ENCODE measurements at places on chromosomes 7 and 10.
A peak's percentile ranks its signal among the peaks of the same experiment; 100 is the strongest.

DNA sequence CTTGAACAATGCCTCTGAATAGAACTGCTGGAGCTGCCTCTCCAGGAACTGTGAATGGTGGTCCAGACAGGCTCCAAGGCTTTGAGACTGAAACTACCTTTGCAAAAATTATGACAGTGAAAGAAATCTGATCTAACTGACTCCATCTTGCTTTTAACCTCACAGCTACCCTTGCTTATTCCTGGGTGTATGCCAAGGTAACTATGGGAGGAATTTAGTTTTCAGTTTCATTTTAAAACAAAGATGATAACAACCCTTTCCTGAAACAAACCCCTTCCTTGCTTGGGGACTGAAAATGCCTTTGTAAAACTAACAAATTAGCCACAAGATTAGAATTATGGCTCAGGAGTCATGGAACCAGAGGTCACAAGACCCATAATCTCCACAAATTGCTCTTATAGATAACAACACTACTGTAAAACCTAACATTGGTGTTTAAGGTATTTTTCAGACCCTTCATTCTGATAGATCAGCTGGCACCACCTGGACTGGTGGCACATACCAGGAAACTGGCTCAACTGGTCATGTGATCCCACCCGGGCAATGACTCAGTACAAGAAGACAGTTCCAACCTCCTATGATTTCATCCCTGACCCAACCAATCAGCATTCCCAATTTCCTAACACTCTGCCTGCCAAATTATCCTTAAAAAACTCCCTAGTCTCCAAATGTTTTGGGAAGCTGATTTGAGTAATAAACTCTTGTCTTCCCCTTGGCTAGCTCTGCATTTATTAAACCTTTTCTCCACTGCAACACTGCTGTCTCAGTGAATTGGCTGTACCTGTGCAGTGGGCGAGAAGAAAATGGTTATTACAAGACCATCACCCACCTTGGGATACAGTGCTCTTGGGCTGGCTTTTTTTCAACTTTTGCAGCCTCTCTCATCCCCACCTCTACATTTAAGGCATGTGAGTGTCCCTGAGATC, 608.1 kb downstream of the TYW1 start:
- no peak for DNase-seq

GRCh38 chr10:31618541-31619291, 299.7 kb downstream of the ZEB1 start:
- no peak for DNase-seq

DNA sequence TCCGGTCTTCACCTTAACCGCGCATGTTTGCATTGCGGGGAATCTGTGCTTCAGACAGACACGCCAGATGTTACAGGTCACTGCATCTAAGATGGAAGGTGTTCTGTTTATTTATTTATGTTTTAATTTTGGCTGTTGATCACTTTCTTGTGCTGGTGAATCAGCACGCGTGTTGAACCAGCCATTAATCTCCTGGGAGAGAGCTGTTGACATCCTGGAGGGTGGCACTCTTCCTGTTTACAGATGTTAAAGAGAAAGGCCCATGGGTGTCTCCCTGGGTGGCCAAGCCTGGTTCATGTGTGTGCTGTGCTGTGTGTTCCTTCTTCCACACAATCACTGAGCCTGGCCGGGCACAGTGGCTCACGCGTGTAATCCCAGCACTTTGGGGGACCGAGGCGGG, 355.3 kb downstream of the PAXIP1 start:
- DNase-seq: no peak

DNA sequence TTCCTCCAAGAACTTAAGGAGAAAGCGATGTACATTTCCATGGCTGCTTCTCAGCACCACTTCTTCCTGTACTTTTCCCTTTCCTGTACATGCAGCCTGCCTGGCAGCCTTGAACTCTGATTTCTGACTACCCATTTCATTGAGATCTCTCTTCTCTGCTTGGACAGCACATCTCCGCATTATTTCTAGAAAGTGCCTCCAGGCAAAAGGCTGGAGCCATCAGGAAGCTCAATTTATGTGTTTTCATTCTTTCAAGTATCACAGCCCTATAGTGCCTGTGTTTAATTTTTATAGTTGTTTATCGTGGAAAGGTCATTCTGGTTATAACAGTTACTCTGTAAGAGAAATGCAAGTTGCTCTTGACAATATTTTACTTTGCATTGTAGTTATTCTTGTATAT, 688.0 kb upstream of the ANKRD30A start:
- no peak for DNase-seq

GRCh38 chr10:99698504-99699080, 33.3 kb downstream of the COX15 start:
- DNase-seq: no peak

- no peak for DNase-seq
Observed at GRCh38 chr10:63841761-63842160, 320.6 kb downstream of the REEP3 start.

GRCh38 chr10:98446151-98446660, 529 bp downstream of the HPS1 start:
- DNase-seq: peak; percentile 83

GRCh38 chr7:120724955-120725354, 133.0 kb downstream of the TSPAN12 start:
- no peak for DNase-seq

GRCh38 chr7:37577901-37578300, 105.7 kb upstream of the GPR141 start:
- DNase-seq: no peak

DNA sequence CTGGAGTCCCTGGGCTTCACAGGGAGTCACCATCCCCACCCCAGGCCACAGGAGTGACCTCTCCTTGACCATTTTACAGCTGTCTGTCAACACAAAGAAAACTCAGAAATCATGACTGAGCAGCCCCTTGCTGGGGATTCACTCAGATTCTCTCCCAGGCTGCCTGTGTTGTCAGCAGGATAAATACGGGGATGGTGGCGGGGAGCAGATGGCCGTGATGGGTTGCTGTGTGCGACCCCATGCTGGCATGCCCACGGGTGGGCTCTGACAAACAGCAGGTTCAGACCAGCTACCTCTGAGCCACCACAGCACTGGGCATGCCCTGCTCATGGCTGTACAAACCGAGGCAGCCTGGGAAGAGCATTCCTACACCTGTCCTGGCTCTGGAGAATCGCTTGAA, 136.1 kb downstream of the SLIT1 start:
- DNase-seq: no peak

DNA sequence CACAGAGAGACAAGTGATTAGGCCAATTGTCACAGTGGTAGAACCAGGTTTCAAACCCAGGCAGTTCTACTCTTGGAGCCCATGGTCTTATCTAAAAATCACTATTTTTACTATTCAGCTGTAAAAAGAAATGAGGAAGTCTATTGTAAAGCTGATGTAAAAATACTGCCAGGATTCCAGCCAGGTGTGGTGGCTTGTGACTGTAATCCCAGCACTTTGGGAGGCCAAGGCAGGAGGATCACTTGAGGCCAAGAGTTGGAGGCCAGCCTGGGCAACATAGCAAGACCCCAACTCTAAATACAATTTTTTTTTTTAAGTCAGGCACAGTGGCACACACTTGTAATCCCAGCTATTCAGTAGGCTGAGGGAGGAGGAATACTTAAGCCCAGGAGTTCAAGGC, 40.4 kb downstream of the HIP1 start:
- no peak for DNase-seq

- no peak for DNase-seq
Observed at GRCh38 chr10:108275895-108276685, 1111.6 kb upstream of the SORCS1 start.

GRCh38 chr7:154853727-154854095, 149.2 kb downstream of the PAXIP1 start:
- DNase-seq: no peak

DNA sequence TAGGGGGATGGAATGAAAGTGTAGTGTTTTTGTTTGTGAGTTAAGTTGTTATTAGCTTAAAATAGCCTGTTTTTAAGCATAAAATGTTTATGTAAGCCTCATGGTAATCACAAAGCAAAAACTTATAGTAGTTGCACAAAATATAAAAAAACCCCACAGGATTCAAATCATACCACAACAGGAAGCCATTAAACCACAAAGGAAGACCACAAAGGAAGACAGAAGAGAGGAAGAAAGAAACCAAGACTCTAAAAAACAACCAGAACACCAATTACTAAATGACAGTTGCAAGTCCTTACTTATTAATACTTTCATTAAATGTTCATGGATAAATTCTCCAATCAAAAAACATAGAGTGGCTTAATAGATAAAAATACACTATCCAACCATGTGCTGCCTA, 63.6 kb downstream of the ANKRD7 start:
- no peak for DNase-seq

All from hypothalamus (tissue), 51 donors.